GM23338 (cell line): ENCODE measurements at places on chromosomes 7 and 10.

DNA sequence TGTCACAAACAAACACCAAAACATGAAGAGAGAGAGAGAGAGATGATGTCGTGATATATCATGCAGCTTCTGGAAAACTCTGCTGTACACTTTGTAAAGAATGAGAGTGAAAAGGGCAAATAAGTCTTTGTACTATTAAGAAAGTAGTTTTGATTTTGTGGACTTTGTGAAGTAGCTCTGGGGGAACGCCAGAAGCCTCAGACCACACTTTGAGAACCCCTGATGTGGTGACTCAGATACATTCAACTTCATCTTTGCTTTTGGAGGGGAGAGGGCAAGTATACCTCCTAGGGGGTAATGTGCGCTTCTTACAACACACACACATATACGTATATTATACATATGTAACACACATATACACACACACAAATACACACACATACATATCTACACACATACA lies 84.3 kb downstream of the GALNT17 start:
- H3K36me3 ChIP-seq: no peaks in the 10 kb centered on the region
- H3K4me3 ChIP-seq: no peak overlapping the region
- no peaks in the 10 kb centered on the region for H3K27me3 ChIP-seq
- DNase-seq: no peak
- peaks cover 11% of the 10 kb centered on the region for H3K4me1 ChIP-seq
- H3K27ac ChIP-seq: no peak overlapping the region

DNA sequence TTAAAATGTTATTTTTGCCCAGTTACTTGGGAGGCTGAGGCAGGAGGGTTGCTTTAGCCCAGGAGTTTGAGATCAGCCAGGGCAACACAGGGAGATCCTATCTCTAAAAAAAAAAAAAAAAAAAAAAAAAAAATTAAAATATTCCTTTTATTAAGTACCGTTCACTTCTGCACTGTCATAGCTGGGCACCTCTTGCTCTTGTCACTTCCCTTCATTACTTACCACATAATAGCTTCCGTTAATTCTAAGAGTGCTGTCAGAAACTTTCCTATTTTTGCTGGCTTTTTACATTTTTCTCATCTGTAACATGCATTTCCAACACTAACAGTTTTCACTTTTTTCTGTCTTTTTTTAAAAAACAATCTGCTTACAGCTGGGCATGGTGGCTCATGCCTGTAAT lies 132.9 kb downstream of the PIP4K2A start:
- no peak overlapping the region for H3K4me3 ChIP-seq
- no peak for DNase-seq
- no peaks in the 10 kb centered on the region for H3K27me3 ChIP-seq
- 0 out of 2 replicates have a peak, but pooled peaks cover 7% of the 10 kb centered on the region for H3K4me1 ChIP-seq
- no peak overlapping the region for H3K27ac ChIP-seq

- no peaks in the 10 kb centered on the region for H3K4me1 ChIP-seq
- H3K27ac ChIP-seq: no peak overlapping the region
- no peak for DNase-seq
- no peak overlapping the region for H3K4me3 ChIP-seq
Observed at GRCh38 chr7:45430397-45430796, 143.8 kb upstream of the ADCY1 start.

GRCh38 chr7:72709909-72710308 lies 118.1 kb downstream of the TYW1B start:
- peaks cover 14% of the 10 kb centered on the region for H3K4me1 ChIP-seq
- H3K27ac ChIP-seq: no peak overlapping the region
- DNase-seq: no peak
- H3K4me3 ChIP-seq: no peak overlapping the region

DNA sequence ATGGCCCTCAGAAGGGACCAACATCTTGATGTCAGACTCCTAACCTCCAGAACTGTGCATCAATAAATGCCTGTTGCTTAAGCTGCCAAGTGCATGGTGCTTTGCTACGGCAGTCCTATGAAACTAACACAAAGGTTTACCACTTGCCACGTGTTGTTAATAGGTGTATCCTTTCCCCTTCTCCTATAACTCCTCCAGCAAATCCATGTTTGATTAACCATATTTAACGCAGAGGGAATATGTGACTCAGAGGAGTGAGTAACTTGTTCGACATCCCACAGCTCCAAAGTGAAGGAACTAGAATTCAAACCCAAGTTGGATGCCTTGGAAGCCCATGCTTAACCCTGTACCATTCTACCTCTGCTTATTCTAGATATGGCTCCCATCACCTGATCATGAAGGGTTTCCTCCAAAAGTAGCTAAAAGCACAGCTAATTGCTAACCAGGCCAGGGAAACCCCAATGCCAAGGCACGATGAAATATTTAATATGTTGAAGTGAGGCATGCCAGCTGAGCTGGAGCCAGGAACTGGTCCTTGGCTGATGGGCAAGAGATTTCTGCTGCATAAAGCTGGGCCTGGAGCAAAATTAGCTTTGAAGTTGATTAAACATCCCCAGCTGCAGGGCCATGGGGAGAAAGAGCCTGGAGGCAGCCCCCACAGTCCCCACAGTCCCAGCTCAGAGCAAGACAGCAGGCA lies 131.9 kb downstream of the C10orf90 start:
- no peak for DNase-seq
- no peaks in the 10 kb centered on the region for H3K36me3 ChIP-seq
- H3K4me3 ChIP-seq: no peak overlapping the region
- H3K27ac ChIP-seq: no peak overlapping the region

DNA sequence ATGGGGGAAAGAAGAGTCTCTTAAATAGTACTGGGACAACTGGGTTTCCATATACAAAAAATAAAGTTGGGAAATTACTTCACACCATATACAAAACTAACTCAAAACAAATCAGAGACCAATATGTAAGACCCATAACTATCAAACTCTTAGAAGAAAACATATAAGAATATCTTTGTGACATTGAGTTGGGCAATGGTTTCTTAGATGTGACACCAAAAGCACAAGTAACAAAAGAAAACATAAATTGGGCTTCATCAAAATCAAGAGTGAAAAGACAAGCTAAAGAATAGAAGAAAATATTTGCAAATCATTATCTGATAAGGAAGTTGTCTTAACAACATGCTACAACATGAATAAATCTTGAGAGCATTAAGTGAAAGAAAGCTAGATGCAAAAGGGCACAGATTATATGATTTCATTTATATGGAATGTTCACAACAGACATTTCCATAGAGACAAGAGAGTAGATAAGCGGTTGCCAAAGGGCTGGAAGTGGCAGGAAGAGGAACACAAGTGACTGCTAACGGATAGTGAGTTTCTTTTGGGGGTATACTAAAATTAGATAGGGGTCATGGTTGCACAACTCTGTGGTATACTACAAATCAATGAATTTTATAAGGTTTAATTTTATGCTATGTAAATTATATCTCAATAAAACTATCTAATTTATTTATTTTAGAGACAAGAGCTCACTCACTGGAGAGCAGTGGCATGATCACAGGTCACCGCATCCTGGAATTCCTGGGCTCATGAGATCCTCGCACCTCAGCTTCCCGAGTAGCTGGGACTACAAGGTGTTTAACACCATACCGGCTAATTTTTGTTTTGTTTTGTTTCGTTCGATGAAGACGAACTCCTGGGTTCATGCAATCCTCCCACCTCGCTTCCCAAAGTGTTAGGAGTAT lies 35.4 kb downstream of the JMJD1C start:
- no peak for DNase-seq
- no peaks in the 10 kb centered on the region for H3K27me3 ChIP-seq
- H3K36me3 ChIP-seq: no peaks in the 10 kb centered on the region
- H3K27ac ChIP-seq: 0 out of 2 replicates have a peak overlapping the region, but pooled peaks have one; percentile 8
- no peak overlapping the region for H3K4me3 ChIP-seq

GRCh38 chr10:128026615-128027300 lies 99.5 kb downstream of the MKI67 start:
- no peaks in the 10 kb centered on the region for H3K27me3 ChIP-seq
- no peak overlapping the region for H3K27ac ChIP-seq
- H3K36me3 ChIP-seq: no peaks in the 10 kb centered on the region

DNA sequence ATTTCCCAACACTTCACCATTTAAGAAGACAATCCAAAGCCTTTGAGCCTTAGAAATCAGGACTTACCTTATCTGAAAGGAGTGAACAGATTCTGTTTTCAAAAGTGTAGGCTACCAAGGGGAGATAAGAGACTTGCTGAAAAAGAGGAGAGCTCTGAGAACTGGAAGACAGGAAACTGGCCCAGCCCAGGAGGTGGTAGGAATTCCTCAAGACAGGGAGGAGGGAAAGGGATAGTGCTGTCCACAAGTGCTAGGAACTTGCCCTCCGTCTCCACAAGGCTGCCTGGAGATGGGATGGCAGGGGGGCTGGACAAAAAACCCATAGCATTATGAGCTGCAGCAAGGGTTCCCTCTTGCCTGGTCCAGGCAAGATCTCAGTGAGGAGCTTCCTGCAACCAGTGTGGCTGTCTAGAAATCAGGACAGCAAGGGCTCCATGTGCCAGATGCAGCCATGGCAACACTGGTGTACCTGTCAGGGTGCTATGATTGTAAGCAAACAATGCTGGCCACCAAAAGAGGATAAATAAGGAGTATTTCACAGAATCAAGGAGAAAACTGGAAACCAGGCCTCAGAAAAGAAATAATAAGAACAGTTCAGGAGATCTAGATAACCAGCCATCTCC lies 22.7 kb upstream of the FRMD4A start:
- H3K27ac ChIP-seq: no peak overlapping the region
- H3K4me3 ChIP-seq: no peak overlapping the region
- no peaks in the 10 kb centered on the region for H3K27me3 ChIP-seq
- H3K4me1 ChIP-seq: no peaks in the 10 kb centered on the region
- no peaks in the 10 kb centered on the region for H3K36me3 ChIP-seq

- no peak overlapping the region for H3K4me3 ChIP-seq
- H3K36me3 ChIP-seq: no peaks in the 10 kb centered on the region; the same call in 1 of the 2 replicates
- DNase-seq: no peak
- H3K27ac ChIP-seq: no peak overlapping the region
- H3K27me3 ChIP-seq: no peaks in the 10 kb centered on the region
Observed at GRCh38 chr10:101965075-101965765, 90.8 kb downstream of the ARMH3 start.

GRCh38 chr7:18330548-18330947 lies 165.0 kb upstream of the HDAC9 start:
- no peaks in the 10 kb centered on the region for H3K27me3 ChIP-seq
- no peak for DNase-seq
- no peak overlapping the region for H3K27ac ChIP-seq
- no peaks in the 10 kb centered on the region for H3K36me3 ChIP-seq
- no peaks in the 10 kb centered on the region for H3K4me1 ChIP-seq
